ENCODE measurements at places on chromosomes 11 and 22.
A peak's percentile ranks its signal among the peaks of the same experiment; 100 is the strongest.

DNA sequence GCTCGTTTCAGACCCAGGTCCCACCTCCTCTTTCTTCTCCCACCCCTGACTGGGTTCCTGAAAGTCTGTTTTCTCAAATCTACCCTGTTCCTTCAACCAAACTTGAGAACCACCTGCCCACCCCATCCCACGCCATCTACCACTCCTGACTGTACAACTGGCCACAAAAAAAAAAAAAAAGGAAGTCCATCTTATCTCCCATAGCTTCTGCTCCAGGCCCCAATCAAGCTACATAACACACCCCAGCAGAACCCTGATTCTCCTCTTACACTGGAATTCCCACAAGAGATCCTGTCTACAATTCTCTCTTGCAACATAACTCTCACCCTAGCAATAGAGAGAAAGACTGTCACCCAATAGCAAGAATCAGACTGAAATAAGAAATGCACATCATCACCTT, 39.2 kb upstream of the CHST1 start:
- no peak for DNase-seq

DNA sequence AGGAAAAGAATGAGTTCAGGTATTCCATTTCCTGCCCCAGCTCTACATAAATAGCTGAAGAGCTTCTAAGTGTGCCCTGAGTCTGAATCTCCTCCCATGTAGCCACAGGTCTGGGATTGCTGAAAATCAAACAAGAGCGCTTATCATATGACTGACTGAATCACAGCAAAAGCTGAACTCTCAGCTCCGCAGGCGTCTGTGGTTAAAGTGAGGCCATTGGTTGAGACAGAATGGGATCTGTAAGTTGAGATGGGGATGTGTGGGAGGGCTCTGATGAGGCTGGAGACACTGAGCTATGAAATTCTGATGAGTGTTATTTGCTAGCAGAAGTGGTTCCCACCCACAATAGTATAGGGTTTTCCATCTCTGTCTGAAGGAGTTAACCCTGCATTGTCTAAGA, 637.0 kb downstream of the OPCML start:
- DNase-seq, result peak; percentile 61

GRCh38 chr11:102924851-102925380, 30.6 kb downstream of the MMP13 start:
- DNase-seq, result peak; percentile 20

GRCh38 chr22:40325315-40325714, 21.0 kb upstream of the ADSL start:
- no peak for DNase-seq

GRCh38 chr11:61027141-61027840, 55.8 kb downstream of the CD6 start:
- DNase-seq, result no peak

- peak; percentile 26 for DNase-seq
These were observed 50.0 kb downstream of the BID start for GRCh38 chr22:17724241-17724640.

GRCh38 chr11:70483077-70483861, 84.9 kb downstream of the CTTN start:
- DNase-seq, result peak; percentile 14

DNA sequence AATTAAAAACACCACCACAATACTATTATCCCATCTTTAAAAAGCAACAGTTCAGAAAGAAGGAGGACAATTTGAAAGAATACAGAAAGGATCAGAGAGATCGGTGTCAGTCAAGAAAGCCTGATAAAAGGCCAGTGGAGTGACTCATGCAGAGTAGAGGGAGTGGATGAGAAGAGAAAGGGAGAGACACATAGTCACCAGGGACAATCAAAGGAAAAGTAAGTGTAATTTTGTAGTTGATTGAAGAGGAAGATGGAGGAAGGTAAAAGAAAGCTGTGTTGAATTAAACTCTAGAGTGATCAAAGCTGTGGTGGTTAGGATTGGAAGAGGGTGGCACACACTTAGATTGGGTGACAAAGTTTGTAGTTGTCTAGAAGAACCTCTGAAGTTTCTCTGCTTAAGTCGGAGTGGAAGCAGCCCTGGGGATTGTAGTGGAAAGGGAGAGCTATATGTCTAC, 14.1 kb downstream of the SPECC1L start:
- DNase-seq, result peak; percentile 73

DNA sequence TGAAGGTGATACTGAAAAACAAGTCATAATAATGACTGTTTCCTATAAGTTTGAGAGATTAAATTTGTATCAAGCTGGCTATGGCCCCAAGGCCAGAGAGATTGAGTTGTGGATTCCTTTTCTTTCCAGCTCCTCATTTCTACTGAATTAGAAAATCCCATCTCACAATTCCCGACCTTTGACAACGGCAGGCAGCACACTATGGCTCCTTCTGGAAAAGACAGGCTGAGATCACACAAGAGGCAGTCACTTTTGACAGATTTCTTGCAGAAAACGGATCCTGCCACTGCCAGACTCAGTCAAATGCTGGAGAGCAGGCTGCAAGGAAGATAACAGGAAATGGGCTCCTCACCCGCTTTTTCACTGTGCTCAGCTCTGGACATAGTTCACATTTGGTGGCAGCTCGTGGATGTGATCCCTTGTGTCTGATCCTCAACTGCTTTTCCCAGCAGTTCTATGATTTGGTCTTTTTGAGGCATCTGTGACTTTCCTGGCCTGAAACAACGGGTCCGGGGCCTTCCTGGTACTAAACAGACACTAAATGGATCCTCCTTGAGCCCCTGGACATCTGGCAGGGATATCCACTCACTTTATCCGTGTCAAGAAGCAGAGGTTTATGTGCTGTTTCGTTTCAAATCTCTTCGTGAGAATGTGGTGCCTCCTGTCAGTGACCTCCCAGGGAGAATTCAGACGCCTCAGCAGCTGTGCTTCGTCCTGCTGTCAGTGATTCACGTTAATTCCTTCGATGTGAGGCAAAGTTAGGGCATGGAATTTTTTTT, 26.1 kb upstream of the RTL6 start:
- DNase-seq, result peak; percentile 95

DNA sequence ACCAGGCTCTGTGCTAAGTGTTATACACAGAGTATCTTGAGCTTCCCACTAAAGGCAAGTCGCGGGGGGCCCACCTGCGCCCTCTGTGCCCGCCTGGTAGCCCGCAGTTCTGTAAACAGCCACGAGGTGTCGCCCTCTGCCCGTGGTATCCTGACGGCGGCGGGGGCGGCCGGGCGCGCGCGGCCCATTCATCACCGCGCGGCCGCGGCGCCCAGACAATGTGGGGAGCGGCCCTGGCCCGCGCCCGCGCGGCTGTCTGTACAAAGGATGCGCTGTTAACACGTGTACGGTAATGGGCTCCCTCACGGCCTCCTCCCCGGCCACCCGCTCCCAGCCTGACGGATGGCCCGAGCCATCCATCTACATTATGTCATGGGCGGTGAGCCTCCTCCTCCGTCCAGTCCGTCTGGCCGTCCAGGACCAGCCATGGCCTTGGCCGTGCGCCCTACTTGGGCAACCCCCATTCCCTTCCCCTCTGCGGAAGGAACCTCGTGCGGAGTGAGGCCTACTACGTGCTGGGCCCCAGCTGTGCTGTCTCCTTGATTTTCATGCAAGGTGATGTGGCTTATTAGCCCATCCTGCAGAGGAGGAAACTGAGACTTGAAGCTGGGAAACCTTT, 99.4 kb downstream of the MIAT start:
- DNase-seq, result peak; percentile 66

DNA sequence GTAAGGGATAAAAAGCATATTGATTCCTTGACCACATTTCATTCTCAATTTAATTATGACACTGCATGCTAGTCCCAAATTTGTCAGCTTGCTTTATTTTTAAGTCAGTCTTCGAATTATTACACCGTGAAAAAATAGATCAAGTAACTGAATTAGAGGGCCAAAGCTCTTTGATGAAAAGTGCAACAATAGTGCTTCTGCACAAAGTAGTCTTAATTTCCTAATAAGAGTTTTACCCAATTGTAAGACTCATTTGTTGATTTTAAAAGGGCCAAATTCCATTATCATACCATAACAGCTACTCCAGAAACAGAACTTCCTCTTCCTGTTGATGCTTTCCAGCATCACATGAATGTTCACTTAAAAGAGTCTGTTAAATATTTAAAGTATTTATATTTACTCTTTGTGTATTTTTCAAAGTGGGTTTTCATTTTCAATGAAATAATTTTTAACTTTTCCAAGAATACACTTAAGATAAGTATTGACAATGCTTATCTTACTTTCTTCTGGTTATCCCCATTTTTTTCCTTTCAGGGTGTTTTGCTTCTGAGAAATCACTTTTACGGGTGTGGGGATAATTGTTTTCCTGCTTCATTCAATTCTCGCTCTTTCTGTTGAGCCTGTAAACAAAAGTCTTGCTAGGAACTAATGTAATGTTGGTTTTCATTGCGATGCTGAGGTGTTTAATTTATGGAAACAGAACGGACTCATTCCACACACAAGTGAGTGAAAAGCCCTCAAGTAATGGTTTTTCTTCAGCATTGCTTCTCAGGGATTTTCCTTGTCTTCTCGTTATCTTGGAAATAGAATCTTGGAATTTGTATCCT, 2.1 kb downstream of the ARHGEF12 start:
- peak; percentile 43 for DNase-seq

- no peak for DNase-seq
These were observed 31.2 kb downstream of the IL18 start for GRCh38 chr11:112132737-112133136.

DNA sequence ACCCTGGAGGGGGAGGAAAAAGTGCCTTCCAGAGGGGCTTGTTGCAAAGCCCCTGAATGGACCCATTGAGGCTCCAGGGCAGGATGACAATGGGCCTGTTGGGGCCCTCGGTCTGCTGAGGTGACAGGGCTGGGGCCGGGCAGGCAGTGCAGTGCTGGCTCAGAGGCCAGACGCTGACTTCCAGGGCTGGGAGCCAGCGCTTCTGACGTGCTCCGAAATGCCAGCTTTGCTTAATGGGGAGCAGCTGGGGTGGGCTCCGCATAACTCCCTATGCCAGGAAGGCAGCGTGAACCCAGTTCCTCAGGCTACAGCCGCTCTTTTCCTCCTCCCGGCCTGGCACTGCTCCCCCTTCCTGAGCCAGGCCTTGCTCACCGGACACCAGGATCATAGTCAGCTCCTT, 17.7 kb downstream of the NAV2 start:
- DNase-seq, result no peak

- DNase-seq, result peak; percentile 27
These were observed 266.7 kb downstream of the FAM76B start for GRCh38 chr11:95522874-95523273.

DNA sequence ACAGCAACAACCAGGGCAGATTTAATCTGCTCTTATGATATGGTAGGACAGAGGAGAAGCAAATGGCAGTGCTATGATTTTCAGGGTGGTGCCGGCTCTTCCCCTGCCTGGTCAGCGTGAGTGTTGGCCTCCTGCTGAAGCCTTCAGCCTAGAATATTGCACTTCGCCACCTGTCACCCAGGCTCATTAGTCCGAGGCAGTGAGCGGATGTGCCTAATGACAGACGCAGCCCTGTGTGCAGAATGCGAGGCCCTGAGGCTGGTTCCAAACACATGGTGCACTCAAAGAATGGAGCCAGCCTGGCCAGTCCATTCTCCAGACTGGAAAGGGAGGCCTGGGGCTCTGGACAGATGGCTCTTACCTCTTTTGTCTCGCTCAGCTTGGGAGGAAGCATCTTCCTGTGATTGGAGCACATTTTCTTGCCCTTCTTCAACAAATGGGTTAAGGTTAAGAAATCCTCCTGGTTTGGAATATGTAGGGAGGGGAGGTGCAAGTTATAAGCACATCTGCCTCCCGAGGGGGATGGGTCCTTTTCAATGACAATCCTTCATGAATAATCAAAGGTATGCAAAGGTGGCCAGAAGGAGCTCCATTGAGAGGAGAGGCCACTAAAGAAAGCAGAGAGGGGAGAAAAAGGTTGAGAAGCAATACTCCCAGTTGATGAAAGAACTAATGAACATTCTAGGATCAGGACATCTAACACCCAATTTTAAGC, 39.7 kb upstream of the GALNT18 start:
- DNase-seq, result no peak

GRCh38 chr11:34978236-34979191, 62.1 kb downstream of the PDHX start:
- no peak for DNase-seq

DNA sequence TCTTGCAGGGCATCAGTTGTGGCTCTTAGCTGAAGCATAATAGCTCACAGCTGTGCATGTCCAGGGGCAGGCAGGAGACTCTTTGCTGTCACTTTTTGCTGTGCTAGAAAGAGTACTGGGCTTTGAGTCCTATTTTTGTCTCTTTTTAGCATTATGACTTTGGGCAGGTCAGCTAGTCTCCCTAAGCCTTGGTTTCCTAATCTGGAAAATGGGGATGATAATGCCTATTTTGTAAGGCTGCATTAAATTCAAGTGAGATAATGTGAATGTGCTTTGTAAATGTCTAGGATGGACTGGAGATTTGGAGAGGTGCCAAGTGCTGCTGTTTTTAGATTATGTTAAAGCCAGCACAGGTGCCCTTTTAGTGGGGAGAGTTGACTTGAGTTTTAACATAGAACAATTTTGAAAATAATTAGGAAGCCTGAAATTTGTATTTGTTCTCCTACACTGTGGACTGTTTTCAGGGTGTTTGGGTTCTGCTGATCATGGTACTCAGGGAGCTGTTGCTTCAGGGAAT, 19.1 kb downstream of the CABIN1 start:
- no peak for DNase-seq

- DNase-seq, result no peak
These were observed 3.6 kb downstream of the ANKRD13D start for GRCh38 chr11:67292671-67293070.

DNA sequence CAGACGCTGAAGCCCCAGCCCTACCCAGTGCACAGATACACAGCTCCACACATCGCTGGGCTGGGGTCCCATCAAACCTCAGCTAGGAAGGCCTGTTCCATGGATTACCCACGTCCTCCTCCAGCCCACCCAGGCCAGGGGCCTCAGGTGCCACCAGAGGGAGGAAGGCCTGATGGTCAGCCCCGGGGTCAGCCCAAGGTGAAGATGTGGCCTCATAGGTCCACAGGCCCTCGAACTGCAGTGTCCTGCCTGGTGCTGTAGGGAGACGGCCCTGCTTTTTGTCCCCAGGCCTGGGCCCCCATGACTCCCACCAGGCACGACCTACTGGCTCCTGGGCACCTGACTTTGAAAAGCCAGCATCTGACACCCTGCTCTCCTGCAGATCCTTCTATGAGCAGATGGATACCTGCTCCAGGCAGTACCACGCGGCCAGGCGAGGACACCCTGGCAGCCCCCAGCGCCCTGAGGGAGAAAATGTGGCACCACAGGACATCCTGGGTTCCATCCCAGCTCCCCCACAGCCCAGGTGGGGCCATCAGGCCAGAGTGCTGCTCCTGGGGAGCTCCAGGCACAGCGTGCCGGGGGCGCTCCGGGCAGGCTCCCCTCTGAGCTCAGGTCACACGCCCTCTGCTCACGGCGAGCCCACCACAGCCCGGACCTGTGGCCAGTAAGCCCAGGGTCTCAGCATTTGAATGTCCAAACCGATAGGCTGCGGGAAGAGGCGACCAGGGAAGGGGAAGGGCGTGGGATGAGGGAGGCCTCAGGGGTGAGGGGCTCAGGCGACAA, 15.8 kb upstream of the MOB2 start:
- no peak for DNase-seq

DNA sequence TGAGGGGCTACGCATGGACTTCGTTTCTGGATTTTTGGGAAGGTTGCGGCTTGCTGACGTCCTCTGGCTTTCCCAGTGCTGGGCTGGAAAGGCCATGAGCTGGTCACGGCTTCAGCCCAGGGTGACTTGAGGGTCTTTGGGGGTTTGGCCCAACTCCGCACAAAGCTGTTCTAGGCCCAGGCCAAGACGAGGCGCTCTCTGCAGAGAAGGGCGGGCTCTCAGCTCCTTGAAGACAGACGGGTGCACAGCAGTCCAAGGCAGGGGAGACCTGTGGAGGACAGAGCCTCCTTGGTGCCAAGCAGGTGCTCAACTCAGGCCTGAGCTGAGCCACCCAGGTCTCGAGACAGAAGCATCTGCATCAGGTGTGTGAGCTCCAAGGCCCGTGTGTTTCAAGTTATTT, 1003.7 kb downstream of the BRD1 start:
- no peak for DNase-seq
